B cell (primary cell): ENCODE measurements at places on chromosomes 11 and 22.

DNA sequence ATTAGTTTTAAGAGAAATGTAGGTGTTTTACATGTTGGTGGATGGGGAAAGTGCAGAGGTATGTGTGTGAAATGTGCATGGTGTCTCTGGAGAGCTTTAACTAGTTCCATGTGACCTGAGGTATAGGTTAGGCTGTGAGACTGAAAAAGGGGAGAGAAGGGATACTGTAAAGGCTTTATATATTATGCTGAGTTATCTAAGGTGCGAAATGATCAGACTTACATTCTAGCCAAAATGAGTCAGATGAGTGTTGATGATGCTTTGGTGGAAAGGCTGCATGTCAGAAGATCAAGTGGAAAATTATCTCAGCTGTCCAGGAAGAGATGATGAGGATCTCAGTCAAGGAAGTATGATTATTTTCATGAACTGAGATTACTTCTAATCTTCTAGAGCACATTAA lies 15.8 kb downstream of the ACAT1 start:
- DNase-seq = no peak

- no peak for DNase-seq
Observed at GRCh38 chr11:120284272-120284671, 40.8 kb upstream of the TLCD5 start.

- DNase-seq = no peak
Observed at GRCh38 chr22:31857247-31857646, 87.1 kb upstream of the YWHAH start.

- DNase-seq = no peak
Observed at GRCh38 chr22:37148742-37149665, 712 bp downstream of the IL2RB start.

DNA sequence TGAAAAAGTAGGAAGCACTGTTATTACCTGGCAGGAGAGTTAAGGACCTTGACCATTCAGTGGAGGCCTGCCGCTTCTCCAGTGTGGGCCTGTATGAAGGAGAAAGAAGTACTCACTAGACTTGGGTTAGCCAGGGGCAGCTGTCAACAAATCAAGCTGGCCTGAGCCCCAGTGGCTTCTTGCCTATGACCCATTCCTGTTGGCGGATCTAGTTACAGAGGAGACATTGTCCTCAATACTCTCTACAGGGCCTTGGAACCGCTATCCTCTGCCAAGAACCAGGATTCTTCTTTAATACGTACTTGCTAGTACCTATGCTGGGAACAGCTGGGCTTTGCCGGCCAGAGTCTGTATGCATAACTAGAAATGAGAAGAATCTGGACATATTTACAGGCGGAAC lies 68.1 kb downstream of the ALX4 start:
- DNase-seq = no peak

DNA sequence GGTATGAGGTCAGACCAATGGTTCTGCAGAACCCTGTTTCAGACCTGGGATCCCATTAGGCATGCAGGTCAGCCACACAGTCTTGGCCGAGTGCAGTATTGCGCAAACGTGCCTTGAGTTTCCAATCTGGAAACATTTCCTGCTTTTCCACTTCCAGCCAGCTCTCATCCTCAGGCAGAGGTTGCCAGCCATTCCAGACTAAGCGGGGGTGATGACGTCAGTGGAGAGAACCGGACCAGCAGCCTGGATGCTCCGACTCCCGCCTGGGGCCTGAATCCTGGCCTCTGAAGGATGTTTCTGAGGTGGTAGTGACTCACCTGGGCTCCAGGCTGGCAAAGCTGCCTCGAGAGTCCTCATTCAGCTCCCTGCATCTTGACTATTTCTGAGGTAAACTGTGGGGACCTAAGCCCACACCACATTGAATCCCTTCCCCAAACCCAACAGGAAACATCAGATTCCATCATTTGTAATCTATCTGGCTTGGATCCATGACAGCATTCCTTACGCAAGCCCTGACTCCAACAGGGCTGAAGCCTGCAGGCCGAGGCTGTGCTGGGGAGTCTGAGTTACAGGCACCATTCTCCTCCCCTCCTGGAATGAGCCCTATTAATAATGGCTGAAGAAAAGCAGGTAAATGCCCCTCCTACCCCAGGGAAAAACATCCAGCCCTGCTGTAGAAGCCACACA lies 83.0 kb downstream of the ABTB2 start:
- no peak for DNase-seq

GRCh38 chr11:26229257-26229656 lies 102.7 kb upstream of the ANO3 start:
- DNase-seq = no peak

GRCh38 chr11:59182457-59183151 lies 10.7 kb downstream of the DTX4 start:
- peak; percentile 64 for DNase-seq

DNA sequence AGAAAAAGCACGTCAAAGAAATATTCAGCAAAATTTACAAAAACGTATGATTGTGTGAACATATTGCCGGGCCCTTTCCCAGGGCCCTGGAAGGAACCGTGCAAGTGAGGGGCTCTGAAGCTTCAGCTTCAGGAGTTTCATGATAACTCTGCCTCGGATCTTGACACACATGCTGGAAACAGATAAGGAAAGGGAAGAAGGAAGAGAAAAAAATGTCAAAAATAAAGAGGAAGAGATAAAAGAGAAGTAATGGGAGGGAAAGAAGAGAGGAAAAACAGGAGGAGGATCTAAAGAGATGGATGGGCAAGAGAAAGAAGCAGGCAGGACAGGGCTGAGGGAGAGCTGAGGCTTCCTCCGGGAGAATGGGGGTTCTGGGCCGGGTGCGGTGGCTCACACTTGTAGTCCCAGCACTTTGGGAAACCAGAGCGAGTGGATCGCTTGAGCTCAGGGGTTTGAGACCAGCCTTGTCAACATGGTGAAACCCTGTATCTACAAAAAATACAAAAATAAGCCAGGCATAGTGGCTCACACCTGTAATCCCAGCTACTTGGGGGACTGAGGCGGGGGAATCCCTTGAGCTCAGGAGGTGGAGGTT lies 2.7 kb upstream of the TMPRSS4 start:
- no peak for DNase-seq

DNA sequence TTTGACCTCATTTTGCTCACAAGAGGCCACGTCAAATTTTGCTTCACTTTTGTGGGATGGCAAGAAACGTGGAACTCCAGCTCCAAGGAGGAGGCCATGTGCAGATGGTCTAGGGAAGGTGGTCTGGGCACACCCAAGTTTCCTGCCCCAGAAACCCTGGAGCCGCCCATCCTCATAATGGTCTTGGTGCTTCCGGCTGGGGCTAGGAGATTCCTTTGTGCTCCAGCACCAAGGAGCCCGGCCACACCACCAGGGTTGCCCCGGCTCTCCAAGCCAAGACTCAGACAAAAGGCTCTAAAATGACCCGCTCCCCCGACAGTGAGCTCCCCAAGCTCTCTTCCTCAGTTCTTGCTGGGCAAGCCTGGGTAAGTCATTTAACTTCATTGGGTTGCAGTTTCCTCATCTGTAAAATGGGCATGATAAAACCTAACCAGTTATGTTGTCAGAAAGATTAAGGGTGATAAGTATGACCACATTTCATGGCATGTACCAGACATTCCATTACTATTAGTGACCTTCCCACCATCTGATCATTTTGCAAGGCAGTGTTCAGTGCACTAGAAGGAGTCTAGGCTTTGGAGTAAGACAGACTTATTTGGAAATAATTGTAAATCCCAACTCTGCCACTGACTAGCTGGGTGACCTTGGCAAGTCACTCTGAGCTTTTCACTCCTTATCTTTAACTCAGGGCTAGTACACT lies 23.3 kb downstream of the DKK3 start:
- no peak for DNase-seq

GRCh38 chr22:49999063-49999945 lies 13.3 kb downstream of the IL17REL start:
- peak; percentile 40 for DNase-seq
